ENCODE measurements at places on chromosomes 2 and 18. TPM values are rescaled to one million over a fixed set of nuclear protein-coding genes. Genes with fewer than 3 reads are reported as not detected.

DNA sequence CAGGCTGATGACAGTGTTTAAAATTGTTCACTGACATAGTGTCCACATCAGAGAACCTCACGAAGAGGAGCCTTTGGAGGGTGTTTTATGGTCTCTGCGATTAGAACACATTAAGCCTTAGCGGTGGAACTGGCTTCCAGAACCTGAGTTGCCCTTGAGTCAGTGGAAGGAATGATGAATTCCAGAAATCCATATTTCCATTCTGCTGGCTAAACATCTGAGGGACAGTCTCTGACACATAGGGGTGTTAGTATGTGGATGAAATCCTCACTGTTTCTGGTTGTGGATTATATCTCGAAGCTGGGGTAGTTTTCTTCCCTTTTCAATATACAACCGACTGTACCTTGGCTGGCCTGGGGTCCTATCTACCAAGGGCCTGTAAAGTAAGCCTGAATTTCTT, 4.0 kb downstream of the CASP10 start:
- H3K36me3 ChIP-seq: no peaks in the 10 kb centered on the region
- DNase-seq: no peak
- H3K4me3 ChIP-seq: no peak overlapping the region
- no peak overlapping the region for H3K27ac ChIP-seq

- DNase-seq: no peak
- H3K27me3 ChIP-seq: no peaks in the 10 kb centered on the region
- H3K4me3 ChIP-seq: no peak overlapping the region
- no peaks in the 10 kb centered on the region for H3K36me3 ChIP-seq
- H3K27ac ChIP-seq: no peak overlapping the region
Measured at GRCh38 chr2:127586136-127586535, 50.7 kb downstream of the MYO7B start.

DNA sequence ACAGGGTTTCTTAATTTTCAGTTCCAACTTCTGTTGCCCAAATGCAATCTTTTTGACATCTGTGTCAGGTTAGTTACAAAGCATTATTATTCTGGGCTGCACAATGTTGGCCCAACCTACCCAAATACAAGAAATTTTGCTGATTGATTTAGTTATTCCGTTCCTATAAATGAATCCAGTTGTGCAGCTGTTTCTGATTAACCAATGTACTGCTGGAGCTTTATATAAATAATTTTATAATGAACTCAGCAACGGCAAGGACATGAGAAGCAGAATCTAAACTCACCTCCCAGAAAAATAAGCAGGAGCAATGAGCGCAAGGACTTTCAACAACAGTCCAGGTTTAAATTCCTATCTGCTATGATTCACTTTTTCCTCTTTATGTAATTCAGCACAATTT, 76.3 kb upstream of the WIPF1 start:
- no peak overlapping the region for H3K27ac ChIP-seq
- H3K36me3 ChIP-seq: no peaks in the 10 kb centered on the region
- H3K4me3 ChIP-seq: no peak overlapping the region
- DNase-seq: no peak
- H3K27me3 ChIP-seq: no peaks in the 10 kb centered on the region
- no peaks in the 10 kb centered on the region for H3K4me1 ChIP-seq

DNA sequence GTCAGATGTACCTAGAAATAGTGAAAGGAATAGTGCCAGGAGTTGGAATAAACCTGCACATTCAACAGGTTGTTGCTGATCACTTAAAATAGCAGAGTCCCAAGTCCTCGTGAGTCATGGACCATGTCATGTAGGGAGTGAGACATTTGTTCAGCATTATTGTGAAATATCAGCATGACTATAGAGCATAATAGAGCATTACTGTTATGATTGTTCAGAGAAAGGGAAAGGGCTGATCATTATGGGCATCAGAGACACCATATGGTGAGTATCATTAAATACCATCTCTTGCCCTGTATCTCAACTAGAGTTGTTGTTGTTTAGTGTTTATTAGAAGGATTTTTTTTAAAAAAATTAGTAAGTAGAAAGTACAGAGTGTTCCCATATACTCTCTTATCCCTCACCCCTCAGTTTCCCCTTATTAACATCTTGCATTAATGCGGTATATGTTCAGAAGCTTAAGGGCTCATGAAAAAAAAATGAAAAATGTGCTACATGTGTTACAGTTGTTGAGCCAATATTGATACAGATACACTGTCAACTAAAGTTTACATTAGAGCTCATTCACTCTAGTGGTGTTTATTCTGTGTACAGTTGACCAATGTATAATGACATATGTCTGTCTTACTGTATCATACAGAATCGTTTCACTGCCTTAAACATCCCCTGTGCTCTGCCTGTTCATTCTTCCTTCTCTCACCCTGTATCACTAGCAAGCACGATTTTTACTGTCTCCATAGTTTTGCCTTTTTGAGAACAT, 5.7 kb downstream of the ELAC1 start:
- DNase-seq: no peak
- no peak overlapping the region for H3K4me3 ChIP-seq
- no peaks in the 10 kb centered on the region for H3K27me3 ChIP-seq
- H3K4me1 ChIP-seq: peaks cover 14% of the 10 kb centered on the region
- no peaks in the 10 kb centered on the region for H3K36me3 ChIP-seq
- H3K27ac ChIP-seq: no peak overlapping the region

- no peak overlapping the region for H3K4me3 ChIP-seq
- no peaks in the 10 kb centered on the region for H3K4me1 ChIP-seq
- DNase-seq: no peak
- no peak overlapping the region for H3K27ac ChIP-seq
- H3K27me3 ChIP-seq: no peaks in the 10 kb centered on the region
Measured at GRCh38 chr2:171745806-171746205, 58.5 kb downstream of the DYNC1I2 start.

- no peak overlapping the region for H3K4me3 ChIP-seq
- no peaks in the 10 kb centered on the region for H3K36me3 ChIP-seq
- H3K4me1 ChIP-seq: no peaks in the 10 kb centered on the region
- no peaks in the 10 kb centered on the region for H3K27me3 ChIP-seq
- H3K27ac ChIP-seq: no peak overlapping the region
Measured at GRCh38 chr2:102483086-102483485, 10.1 kb downstream of the SLC9A4 start.

GRCh38 chr2:241153616-241154015, 3.3 kb downstream of the PPP1R7 start:
- DNase-seq: no peak
- H3K4me3 ChIP-seq: no peak overlapping the region
- no peak overlapping the region for H3K27ac ChIP-seq
- H3K4me1 ChIP-seq: peaks cover 10% of the 10 kb centered on the region

- no peaks in the 10 kb centered on the region for H3K36me3 ChIP-seq
- H3K4me1 ChIP-seq: no peaks in the 10 kb centered on the region
- DNase-seq: no peak
- H3K4me3 ChIP-seq: no peak overlapping the region
Measured at GRCh38 chr18:25457601-25458000, 105.6 kb upstream of the ZNF521 start.

GRCh38 chr2:208607694-208608093, 201.1 kb downstream of the PTH2R start:
- no peaks in the 10 kb centered on the region for H3K4me1 ChIP-seq
- H3K36me3 ChIP-seq: no peaks in the 10 kb centered on the region
- no peak for DNase-seq
- no peaks in the 10 kb centered on the region for H3K27me3 ChIP-seq
- H3K4me3 ChIP-seq: no peak overlapping the region

TANC1 gene
- total RNA-seq: 62.3 TPM

MTIF2 gene
- 25.3 TPM for total RNA-seq

POTEJ gene
- not detected for total RNA-seq

ARPC2 gene
- total RNA-seq: 336 TPM
